Iris pigment epithelial cell (primary cell): ENCODE measurements at places on chromosomes 7 and 10.
A peak's percentile ranks its signal among the peaks of the same experiment; 100 is the strongest.

- DNase-seq = peak; percentile 39
These were observed 172.2 kb upstream of the COL1A2 start for GRCh38 chr7:94222516-94222915.

- peak; percentile 72 for DNase-seq
These were observed 1.4 kb downstream of the ETV1 start for GRCh38 chr7:13988065-13988464.

DNA sequence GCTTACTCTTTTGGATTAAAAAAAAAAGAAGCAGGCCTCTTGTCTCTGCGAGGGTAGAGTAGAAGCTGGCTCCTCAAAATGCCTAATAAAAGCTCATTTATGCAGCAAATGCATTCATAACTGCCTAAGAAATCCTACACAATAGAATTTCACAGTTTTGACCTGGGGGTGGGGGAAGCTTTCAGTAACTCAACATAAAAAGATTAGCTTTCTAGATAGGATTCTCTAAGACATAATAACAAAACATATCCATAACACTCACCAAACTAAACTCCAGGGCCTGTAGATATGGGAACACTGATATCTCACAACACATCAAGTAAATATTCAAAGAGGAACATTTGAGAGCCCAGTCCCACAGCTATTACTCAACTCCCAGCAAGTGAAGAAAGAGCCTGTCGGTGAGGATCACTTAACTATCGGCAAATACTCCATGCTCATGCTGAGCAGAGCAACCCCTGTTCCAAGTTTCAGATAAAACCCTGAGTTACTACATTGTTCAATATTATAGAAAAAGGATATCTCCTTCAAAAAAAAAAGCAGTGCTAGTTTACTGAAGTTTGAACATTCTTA is 88.1 kb downstream of the COBL start:
- no peak for DNase-seq

- peak; percentile 98 for DNase-seq
These were observed 428.9 kb downstream of the TNS3 start for GRCh38 chr7:47153058-47153457.

DNA sequence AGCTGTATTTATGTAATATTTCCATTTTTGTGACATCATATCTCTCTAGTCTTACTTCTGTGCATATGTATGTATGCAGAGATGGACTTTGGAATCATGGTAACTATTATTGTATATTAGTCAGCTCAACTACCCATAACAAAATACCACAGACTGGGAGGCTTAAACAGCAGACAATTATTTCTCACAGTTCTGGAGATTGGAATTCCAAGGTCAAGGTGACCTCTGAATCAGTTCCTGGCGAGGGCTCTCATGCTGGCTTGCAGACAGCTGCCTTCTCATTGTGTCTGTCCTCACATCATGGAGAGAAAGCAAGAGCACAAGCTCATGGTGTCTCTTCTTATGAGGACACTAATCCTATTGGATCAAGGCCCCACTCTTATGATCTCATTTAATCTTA is 79.1 kb downstream of the RAMP3 start:
- peak; percentile 57 for DNase-seq

DNA sequence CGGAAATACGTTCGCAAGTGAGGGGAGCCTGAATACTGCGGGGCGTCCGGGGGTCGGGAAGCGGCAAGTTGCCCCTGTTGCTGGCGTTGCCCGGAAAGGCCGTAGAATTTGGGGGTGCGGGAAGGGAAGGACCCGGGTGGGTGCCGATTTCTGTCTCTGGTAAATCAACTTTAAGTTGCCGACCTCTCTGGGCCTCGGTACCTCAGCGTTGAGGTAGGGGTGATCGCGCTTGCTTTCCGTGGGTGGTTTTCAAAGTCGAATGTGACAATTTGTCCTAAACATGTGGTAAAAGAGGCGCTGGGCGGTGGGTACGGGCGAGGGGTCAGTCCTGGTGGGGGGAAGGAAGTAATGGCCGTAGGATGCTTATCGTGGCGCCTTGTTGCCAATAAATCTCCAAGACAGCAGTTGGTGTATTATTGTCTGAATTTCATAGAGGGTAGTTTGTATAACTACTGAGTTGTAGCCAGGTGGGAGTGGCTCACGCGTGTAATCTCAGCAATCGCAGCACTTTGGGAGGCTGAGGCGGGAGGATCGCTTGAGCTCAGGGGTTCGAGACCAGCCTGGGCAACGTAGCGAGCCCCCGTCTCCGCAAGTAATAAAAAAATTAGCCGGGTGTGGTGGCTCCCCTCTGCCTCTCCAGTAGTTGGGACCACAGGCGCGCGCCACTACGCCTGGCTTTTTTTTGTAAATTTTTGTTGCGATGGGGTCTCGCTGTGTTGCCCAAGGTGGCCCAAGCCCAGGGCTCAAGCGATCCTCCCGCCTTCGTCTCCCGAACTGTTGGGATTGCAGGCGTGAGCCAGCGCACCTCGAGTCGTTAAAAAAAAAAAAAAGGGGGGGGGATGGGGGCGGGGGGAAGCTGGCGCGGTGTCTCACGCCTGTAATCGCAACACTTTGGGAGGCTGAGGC is 644 bp downstream of the BUD23 start:
- no peak for DNase-seq

- no peak for DNase-seq
These were observed 207.5 kb downstream of the PAXIP1 start for GRCh38 chr7:154795437-154795836.

DNA sequence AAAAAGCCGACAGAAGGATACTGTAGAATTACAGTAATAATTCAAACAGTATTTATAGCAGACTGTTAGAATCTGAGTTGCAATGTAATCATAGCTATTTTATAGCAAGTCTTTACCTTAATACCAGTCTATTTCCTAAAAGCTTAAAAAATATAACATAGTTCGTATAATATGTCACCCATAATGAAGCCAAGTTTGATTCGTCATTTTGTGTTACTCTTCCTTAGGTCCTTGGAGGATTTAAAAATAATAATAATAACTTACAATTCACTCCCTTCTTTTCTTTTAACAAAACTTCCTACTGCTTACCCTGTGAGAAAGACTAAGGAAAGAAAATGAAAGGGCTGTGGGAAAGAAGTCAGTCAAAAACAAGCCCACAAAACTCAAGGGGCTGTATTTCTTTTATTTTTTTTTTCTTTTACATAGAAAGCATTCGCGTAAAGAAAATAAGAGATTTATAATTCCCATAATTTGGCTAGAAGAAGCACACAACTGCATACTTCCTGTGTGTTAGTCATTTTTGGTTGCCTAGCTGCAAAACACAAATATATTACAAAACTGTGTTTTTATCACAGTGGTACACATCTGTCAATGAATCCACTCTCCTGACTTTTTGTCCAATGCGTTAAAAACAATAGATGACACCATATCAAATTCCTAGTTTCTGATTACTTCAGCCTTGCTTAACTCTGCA is 187.2 kb upstream of the CELF2 start:
- DNase-seq = peak; percentile 93

DNA sequence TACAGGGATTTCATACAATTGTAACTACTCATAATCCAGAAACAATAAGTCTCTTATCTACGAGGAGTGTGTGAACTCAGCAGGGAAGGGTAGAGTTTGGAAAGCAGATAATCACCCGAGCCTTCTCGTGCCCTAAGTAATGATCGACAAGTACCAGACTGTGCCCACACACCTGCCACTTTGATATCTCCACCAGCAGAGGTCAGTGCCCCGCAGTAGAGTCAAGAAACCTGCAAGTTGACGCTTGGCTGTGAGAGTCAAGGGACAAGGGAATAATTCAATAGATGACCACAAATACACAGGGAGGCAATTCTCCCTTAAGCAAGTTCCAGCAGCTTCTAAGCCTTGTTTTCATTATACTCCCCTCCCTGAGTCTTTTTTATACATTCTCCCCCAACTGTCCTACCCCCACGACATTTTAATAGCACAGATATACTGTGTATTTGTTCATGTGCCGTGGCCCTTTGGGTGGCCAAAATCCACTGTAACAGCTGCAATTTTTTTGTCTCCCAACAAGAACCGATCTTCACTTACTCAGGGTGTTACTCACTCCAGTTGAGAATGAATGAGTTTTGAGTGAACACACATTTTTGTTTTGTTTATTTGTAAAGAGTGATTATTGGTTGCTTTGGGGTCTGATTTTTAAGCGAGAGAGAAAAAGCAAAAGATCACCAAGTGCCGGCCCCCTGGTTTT is 106.9 kb upstream of the RHEB start:
- peak; percentile 38 for DNase-seq

DNA sequence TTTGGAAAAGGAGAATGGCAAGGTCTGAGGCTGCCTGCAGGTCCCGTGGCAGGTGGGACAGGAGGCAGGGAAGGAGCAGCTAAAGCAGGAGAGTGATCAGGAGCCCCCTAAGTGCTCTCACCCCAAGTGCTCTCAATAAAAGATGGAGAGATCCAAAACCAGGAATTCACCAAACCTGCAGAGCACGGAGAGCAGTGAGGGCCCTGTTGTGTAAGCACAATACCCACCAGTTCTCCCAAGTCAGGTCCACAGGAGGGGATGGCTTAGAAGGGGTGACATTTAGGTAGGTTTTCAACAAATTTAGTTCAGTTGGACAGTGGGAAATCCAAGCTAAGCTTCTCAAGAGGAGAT is 40.8 kb downstream of the GNA12 start:
- no peak for DNase-seq

- DNase-seq = no peak
These were observed 947.9 kb upstream of the LRRN3 start for GRCh38 chr7:110142939-110143526.

GRCh38 chr7:11376529-11376928 is 402.9 kb downstream of the PHF14 start:
- DNase-seq = no peak

GRCh38 chr10:14926722-14927416 is 27.0 kb downstream of the DCLRE1C start:
- DNase-seq = no peak

- DNase-seq = peak; percentile 35
These were observed 108.1 kb downstream of the CCDC71L start for GRCh38 chr7:106552645-106553445.

- DNase-seq = no peak
These were observed 513.4 kb upstream of the GRM3 start for GRCh38 chr7:86130268-86130667.

- no peak for DNase-seq
These were observed 140.3 kb downstream of the FOXP2 start for GRCh38 chr7:114554781-114555537.

DNA sequence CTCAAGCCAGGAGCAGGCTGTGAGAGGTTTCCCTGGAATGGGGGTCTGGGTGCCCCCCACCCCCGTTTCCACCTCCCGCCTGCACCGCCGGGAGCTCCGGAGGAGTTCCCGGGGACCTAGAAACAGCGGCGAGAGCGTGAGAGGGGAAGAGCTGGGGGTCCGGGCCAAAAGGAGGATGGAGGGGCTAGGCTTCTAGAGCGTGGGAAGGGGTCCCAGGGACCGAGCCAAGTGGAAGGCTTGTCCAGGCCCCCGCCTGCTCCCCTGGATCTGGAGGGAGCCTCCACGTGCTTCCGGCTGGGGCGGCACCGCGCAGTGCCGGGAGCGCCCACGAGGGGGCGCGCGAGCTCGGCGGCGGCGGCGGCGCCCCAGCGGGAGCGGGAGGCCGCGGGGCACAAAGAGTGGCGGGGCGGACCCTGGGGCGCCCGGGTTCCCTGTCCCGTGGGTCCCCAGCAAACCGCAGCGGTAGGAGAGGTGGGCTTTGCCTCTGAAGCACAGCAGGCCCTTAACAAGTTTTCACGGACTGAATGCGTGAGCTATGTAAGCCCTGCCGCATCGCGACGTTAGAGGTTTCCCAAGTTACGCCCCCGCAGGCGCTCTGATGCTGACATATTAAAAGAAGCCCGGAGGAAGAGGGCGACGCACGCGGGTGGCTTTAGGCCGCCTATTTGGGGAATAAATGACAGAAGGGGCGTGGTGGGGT is 104.4 kb upstream of the LRRC4 start:
- peak; percentile 54 for DNase-seq

DNA sequence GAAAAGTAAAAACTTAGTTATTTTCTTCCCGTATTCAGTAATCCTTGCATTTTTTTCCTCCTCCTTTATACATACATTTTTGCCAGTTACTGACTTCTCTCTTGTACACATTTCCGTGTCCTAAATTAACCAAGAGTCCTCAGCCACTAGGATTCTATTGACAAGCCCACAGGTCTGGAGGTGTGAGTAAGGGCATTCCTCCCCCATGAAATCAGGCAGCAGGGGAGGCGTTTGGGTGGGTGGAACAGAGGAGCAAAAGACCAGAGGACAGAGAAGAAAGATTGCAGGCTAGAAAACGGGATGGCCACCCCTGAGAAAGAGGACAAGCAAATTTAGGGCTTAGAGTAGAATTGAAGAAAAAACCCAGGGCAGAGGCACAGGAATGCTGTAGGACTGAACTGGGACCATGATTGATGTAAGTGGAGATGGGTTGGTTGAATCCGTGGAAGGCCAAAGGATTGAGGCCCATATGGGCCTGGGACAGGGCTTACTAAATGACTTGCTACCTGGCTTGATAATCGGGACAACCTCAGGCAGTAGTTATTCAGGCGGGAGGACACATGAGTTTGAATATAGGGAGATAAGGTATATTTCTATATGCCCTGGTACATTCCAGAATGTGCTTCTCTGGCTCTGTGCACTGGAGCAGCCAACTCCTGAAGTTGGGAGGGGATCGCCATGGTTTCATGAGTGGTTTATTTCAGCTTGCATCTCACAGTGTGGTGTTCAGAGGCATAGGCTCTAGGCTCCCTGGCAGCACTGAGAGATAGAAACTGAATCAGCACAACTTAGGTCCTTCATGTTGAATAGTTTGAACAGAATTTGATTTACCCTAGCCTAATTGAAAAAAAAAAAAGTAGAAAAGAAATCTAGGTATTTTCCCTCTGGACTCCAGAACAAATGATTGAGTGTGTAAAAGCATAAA is 28.0 kb downstream of the IKZF1 start:
- no peak for DNase-seq

DNA sequence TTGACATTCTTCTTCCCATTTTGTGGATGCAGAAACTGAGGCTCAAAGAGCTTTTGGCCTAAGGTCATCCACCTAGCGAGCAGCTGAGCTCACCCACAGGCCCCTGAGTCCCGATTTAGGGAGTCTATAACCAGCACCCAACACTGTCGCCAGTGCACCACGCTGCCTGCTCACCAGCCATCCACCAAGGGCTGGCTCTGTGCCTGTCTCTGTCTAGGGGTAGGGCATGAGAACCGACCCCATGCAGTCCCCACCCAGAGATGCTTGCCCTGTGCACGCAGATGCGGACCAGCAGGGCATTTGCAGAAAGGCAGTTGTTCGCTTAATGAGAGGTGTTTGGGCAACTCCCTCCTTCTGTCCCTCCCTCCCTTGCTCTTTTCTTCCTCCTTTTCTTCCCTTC is 97.2 kb downstream of the GRK5 start:
- no peak for DNase-seq

GRCh38 chr10:48459270-48460150 is 145.4 kb downstream of the ARHGAP22 start:
- DNase-seq = no peak

GRCh38 chr7:38889079-38889478 is 19.9 kb downstream of the VPS41 start:
- no peak for DNase-seq

- no peak for DNase-seq
These were observed 58.0 kb downstream of the CREM start for GRCh38 chr10:35184527-35185171.

GRCh38 chr10:76444034-76444800 is 1012.8 kb downstream of the LRMDA start:
- DNase-seq = peak; percentile 20
